HAP-1 (cell line): ENCODE measurements at places on chromosomes 6 and 20.
A peak's percentile ranks its signal among the peaks of the same experiment; 100 is the strongest.

DNA sequence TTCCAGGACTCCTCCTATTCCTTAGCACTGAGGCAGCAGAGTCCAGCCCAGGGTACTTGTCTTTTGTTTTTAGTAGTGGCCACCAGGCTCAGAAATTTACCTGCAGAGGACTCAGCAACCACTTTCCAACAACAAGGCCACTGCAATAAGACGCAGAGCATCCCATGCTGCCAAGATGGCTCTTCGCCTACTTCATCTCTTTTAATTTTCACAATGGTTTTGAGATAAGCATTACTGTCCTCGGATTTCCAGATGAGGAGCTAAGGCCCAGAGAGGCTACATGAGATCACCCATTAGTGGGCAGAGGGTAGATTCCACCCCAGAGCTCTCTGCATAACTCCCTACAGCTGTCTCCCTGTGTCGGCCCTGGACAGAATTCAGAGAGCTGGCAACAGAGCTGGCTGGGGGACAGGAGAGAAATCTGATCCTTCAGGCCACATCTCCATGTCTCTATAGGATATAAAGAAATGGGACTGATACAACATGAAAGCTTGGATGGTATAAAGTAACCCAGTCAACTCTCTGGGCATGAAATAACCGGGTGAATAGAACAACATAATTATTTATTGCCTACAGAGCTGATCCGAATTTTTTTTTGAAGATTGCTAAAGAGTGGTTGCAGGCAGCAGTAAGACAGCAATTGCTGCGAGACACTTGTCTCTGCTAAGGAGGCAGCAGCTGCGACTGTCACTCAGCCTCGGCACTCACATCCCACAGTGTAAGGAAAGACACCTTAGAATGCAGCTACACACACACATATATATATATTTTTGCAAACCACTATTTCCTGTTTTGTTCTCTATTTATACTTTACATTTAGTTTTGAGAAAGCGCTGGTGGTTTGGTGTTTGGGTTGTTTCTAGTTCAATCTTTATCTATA lies 37.2 kb downstream of the SCML4 start:
- no peak for DNase-seq

DNA sequence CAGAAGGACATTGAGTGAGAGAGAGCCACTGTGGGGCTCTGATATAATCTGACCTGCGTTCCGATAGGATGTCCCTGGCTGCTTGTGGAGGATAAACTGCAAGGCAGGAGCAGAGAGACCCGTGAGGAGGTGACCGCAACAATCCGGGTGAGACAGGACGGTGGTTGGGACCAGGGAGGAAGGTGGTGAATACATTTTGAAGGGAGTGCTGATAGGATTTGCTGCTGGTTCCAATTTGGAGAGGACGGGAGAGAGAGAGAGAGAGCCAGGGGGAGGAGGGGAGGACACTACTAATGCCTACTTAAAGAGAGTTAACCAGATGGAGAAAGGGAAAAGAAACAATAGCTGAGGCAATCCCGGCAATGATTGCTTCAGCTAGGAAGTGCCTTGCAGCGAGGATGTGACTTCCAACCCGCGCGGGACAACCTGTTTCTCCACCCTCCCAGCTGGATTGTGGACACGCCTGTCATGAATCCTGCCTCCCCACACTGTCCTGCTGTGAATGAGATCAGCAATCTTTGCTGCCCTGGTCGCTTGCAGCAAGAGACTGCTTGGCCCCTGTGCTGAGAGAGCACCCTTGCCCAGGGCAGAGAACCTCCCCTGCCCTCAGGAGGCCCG lies 199.0 kb upstream of the KCNG1 start:
- DNase-seq, result no peak

GRCh38 chr6:78578430-78578829 lies 288.9 kb upstream of the IRAK1BP1 start:
- no peak for DNase-seq

DNA sequence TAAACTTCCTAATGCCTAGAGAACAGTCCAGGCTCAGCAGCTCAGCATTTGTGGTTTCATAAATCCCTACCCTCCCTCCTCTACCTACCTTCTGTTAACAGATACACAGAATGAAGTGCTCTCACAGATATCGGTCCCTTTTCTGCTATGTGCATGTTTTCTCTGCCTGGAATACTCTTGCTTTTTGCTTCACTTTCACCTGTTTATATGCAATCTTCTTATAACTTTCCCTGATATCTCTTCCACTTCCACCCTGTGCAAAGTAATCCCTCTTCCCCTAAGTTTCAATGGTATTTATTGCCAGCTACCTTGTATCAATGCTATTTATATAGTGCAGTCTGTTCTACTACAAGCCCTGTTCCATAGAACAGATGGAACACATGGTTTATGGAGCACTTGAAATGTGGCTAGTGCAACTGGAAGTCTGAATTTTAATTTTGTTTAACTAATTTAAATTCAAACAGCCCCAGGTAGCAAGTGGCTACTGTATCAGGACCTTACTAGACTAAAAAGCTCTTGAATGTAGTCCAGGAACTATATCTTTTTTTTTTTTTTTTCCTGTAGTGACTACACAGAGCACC lies 3.1 kb upstream of the TAB2 start:
- no peak for DNase-seq

DNA sequence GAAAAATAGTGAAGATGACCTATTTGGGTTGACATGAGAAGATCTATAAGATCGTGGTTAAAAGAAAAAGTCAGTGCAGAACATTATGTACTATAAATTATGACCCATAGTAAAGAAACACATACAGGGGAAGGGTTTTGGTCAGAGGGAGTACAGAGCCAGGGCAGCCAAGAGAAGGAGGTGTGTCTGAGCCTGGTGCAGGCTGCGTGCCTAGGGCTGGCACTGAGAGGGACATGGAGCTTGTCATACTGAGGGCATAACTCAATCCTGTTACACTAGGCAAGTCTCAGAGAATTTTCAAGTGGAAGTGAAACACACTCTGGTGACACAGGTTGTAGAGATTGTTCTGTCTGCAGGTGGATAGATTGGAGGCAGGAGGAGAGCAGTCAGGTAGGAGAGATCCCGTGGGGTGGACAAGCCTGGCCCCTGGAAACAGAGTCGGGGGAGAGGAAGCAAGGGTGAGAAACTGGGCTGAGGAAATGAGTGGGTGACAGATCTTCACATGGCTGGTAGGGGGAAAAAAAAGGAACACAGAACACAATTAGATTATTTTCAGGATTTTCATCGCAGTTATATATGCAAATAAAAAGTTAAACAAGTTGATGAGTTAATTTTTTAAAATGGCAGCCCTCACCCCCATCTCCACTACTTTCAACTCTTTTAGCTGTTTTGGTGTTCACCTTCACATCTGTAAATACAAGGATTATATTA lies 18.5 kb upstream of the RNF39 start:
- DNase-seq, result no peak

DNA sequence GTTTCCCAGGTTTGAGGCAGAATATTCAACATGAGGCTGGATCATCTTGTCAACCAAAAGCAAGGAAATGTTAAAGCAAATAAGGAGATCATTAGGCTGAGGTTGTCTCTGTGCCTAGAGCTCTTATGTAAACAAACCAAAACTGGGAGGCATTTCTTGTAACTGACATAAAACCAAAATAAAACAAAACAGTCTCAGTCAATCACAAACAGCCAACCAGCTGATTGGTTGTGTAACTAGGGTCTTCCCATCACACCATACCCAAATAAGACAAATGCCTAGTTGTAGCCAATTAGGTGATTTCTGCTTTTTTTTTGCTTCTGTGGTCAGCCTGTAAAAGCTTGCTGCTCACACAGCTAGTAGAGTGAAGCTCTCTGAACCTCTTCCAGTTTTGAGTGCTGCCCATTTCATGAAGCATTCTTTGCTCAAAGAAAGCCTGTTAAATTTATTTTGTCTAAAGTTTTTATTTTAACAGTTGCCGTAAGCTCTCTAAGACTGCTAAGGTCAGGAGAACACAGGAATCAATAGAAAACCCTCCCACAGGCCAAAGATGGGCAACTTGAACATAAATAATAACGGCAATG lies 8.9 kb upstream of the FITM2 start:
- DNase-seq, result no peak

- no peak for DNase-seq
Measured at GRCh38 chr20:3242172-3242692, 3.2 kb upstream of the SLC4A11 start.

GRCh38 chr6:53100561-53100960 lies 35.4 kb downstream of the FBXO9 start:
- DNase-seq, result peak; percentile 81

GRCh38 chr6:47028835-47029360 lies 13.2 kb downstream of the ADGRF1 start:
- DNase-seq, result no peak

GRCh38 chr20:17568972-17569521 lies 828 bp upstream of the DSTN start:
- peak; percentile 72 for DNase-seq

- no peak for DNase-seq
Measured at GRCh38 chr20:40565001-40565681, 123.9 kb downstream of the MAFB start.

DNA sequence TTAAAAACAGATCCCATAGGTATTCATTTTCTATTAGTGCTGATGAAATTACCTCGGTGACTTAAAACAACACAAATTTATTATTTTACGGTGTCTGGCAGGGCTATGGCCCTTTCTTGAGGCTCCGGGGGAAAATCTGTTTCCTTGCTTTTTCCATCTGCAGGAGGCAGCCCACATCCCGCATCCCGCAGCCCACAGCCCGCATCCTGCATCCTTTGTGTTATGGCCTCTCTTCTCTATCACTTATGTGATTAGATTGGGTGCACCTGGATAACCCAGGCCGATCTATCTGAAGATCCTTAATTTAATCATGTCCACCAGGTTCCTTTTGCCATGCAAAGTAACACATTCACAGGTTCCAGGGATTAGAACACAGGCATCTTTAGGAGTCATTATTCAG lies 407.8 kb downstream of the CDC5L start:
- DNase-seq, result no peak

GRCh38 chr20:4720041-4720976 lies 1.4 kb upstream of the PRND start:
- DNase-seq, result peak; percentile 86

DNA sequence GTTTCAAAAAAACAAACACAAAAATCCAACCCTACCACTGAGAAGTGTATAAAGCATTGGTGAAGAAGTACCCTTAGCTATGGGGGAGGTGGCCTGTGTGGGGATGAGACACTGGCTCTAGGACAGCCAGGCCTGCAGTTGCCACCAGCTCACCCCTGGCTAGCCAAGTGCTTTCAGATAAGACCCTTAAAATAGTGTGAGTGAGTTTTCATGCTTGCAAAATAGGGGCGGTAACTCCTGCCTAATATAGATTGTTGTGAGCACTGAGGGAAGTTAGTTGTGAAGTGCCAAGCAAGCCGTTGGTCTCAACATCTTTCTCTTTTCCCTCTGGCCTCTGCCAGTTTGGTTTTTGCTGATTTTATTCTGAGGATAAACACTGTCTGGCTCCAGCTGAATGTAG lies 11.3 kb downstream of the PPP1R3G start:
- DNase-seq, result no peak

GRCh38 chr20:57009355-57009754 lies 257.1 kb downstream of the BMP7 start:
- DNase-seq, result no peak

DNA sequence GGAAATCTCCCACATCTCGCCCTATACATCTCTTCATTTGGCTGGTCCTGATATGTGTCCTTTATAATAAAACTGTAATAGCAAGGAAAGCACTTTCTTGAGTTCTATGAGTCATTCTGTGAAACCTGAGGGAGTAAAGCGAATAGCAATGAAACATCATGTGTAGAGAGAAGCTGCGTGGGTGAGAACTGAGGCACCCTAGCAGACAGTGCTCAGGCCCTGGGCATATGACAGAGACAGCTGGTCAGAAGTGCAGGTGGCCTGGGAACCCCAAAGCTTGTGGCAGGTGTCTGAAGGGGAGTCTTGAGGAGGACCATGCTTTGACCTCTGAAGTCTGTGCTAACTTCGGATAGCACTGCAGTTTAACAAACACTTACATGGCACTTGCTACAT lies 1.3 kb upstream of the BLOC1S5 start:
- no peak for DNase-seq

GRCh38 chr6:6660339-6661045 lies 72.0 kb downstream of the LY86 start:
- DNase-seq, result no peak

DNA sequence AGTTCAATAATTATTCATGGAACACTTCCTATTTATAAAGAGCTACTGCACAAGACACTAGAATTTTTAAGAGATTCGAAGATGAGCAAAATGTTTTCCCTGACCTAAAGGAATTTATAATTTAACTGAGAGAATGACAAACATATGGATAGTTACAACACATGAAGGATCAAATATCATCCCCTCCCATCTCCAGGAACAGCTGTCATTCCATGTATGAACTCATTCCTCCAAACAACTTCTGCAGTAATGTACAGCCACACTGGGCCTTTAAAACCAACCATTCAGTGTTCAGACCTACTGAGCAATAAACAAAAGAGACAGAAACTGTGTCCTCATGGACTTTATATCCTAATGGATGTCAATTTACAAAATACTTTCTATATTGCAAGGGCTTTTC lies 87.8 kb downstream of the KIF16B start:
- DNase-seq, result no peak

DNA sequence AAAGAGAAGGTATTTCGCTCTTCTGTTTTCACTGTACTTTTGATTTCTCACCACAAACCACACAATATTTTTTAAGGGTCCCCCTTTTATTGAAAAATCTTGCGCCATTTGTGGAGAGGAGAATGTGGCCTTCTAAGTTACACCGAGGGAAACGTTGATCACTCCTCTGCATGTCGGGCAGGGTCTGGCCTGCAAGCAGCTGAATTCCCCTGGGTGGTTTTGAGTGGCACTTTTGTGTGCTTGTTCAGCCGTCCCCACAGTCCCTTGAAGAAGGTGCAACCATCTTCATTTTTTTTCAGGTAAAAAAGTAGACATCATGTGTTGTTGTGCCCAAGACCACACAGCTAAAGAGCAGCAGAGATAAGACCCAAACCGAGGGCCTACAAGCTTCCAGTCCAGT lies 6.1 kb downstream of the GPR31 start:
- no peak for DNase-seq

DNA sequence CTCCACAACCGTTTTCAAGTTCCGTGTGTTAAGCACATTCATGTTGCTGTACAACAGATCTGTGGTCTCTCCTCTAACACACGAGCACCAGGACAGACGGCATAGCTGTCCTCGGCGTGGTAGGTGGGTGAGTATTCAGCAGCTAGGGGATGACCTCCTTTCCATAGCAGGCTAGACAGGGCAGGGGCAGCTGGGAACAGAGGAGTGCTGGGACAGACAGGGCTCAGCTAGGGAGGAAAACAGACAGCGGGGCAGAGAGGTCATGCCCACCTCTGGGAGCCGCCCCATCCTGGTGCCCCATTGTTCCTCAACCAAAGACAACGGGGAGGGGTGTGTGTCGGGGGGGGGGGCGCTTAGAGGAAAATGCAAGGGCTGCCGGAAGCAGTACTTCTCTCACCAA lies 271.5 kb upstream of the FOXQ1 start:
- DNase-seq, result no peak

DNA sequence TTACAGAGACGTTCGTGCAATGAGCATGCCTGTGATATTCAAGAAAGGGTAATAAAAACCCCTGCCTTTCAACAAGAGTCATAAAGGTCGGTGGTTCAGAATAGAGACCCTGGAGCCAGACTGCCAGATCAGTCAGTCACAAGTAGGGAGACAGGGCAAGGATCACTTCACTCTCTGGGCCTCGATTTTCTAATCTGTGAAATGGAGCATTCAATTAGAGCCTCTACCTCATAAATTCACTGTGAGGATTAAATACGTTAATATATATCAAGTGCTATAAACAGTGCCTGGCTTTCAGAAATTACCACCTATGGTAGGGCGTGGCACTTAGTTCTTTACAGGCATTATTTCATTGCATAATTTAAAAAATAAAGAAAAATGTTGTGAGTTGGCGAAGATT lies 43.7 kb upstream of the EYA2 start:
- no peak for DNase-seq
